Karpas-422 (cell line): ENCODE measurements at places on chromosomes 4 and X. TPM values are rescaled to one million over a fixed set of nuclear protein-coding genes. Genes with fewer than 3 reads are reported as not detected.
A peak's percentile ranks its signal among the peaks of the same experiment; 100 is the strongest.

PCDH10 gene
- not detected in 2 replicates for total RNA-seq

SPATA18 gene
- total RNA-seq, result 0.07 TPM in 1 of 2 replicates, not detected in the other

FGF2 gene
- total RNA-seq, result 0.22 TPM in 1 of 2 replicates, not detected in the other

- no peaks in the 10 kb centered on the region; the same call in 1 of the 2 replicates for H3K4me1 ChIP-seq
- H3K4me3 ChIP-seq, result no peak within 1 kb of the TSS
- H3K36me3 ChIP-seq, result no peaks in the 10 kb centered on the region
- no peak within 1 kb of the TSS for H3K27ac ChIP-seq
- DNase-seq, result peak; percentile 31
Measured at GRCh38 chrX:136487647-136488046, at the start of gene BRS3. TSS of gene BRS3 (plus strand) at chrX:136487947. CDS start at chrX:136488115, 168 bp downstream.

GRCh38 chr4:175787546-175787945, 24.5 kb downstream of the GPM6A start:
- DNase-seq, result no peak
- H3K27ac ChIP-seq, result no peak overlapping the region
- H3K27me3 ChIP-seq, result no peaks in the 10 kb centered on the region
- H3K4me3 ChIP-seq, result no peak overlapping the region
